ENCODE measurements at places on chromosomes 12 and 14.

GRCh38 chr14:103317976-103318580, 16.0 kb upstream of the EIF5 start:
- no peak for DNase-seq

DNA sequence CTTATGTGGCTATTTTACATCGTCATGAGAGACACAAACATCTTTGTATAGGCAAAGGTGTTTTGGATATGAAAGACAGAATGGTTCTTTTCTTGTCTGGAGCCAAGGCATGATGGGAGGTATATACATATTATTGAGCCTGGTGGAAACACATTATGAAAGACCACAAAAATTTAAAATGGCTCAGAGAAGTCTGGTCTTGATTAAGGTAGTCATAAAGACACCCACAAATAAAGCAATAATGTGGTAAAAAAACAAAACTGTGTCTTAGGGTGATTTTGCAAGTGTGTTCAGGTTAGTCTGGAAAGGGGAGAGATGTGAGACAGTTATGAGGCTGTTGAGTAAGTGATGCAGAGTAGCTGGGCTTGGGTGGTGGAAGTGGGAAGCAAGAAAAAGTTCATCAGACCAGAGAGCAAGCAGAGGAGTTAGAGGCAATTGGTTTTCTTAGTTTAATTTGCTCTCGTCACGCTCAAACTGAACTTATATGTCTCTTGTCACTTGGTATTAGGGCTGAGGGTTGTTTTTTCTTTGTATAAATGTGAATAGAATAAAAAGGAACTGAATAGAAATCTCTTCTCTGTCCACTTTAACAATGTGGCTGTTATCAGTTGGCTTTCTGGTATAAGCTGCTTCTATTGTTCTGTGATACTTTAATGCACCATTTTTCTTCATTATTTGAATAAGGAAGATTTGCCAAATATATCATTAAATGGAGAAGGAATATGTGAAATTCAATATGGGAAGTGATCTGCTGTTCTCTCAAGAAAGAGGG, 115.0 kb downstream of the AKAP6 start:
- no peak for DNase-seq

DNA sequence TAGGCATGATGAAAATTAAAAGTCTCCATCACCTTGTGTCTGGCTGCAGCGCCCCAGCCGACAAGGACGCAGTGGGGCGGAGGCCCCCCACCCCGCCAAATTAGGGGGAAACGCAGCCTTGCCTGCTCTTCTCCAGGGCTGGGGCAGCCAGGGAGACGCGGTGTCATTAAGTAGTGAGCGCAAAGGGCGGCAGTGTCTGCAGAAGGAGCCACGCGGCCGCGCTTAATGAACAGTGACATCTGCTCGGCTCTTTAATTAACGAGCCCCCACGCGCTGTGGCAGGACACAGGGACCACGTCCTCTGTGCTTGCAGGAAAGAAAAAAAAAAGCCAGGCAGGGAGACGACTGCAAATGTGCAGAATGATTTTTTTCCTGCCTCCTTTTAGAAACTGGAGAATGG, 93.4 kb upstream of the NCOR2 start:
- DNase-seq: no peak

GRCh38 chr12:76256904-76257303, 91.3 kb downstream of the BBS10 start:
- no peak for DNase-seq

DNA sequence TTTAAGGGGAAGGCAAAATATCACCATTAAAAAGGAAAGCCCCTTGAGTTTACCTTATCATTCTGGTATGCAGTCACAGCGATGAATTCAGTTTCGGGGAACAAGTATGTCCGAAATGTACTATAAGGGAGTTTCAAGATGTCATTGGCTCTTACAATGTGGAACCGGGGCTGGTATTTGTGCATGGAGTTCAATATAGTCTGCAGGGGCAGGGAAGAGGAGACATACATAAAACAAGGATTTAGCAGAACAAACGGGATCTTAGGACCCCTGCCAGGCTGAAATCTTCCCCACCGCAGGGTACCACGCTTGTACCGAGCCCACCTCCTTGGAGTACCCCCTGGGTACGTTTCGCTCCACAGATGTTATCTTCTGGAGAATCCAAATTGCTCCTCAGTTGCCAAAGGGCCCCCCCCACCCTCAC, 4.5 kb downstream of the TBX3 start:
- DNase-seq: no peak

DNA sequence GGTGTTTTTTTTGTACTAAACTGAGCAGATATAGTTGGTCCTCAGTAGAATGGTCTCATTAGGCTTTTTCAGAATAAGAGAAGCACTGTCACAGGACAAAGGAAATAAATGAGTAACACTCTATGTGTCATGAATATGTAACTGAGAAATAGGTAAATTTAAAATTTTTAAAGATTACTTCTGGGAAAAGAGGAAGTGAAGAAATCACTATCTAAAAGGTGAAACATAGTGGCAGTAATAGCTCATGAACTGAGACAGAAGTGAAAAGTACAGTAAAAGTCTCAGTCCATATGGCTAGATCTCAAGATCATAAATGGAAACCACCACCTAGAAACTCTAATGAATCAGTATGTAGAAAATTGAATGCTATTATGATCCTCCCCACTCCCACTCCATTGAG, 89.3 kb upstream of the TTC7B start:
- no peak for DNase-seq

GRCh38 chr14:49982082-49982481, 89.2 kb downstream of the ARF6 start:
- no peak for DNase-seq

DNA sequence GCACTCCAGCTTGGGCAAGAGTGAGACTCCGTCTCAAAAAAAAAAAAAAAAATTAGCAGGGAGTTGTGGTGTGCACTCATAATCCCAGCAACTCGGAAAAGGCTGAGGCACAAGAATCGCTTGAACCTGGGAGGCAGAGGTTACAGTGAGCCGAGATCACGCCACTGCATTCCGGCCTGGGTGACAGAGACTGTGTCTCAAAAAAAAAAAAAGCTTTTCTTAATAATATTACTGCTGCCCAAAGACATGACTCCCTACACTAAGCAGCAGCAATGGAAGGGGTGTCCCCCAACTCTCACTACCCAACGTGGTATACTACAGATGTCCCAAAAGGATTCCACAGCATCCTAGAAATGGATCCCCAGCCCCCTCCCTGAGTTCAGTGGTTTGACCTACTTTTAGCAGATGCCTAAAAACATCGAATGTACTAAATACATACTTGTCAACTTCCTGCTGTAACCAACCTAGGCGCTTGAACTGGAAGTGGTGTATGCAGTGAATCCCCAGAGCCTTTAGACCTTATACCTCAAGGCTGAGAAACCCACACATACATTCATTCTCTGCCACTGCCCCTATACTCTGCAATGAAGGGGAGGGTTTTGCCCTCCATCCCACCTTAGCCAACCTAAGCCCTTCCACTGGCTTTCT, 8.5 kb upstream of the FKBP11 start:
- no peak for DNase-seq

DNA sequence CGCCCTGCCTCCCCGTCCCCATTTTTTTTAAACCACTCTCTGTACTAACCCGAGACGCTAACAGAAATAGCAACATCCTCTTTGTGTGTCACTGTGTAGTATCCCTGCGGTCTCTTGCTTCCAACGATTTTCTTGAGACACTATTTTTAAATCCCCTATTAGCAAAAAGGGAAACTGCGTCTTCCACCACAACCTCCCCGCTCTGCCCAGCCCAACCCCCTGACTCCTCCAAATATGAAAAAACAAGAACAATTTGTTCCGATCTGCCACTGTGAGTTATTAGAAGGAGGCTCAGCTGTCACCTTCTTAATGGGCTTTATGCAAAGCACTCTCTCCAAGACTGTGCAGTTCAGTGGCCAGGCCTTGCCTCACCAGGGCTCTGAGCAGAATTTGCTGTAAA, 76.3 kb downstream of the MAP1LC3B2 start:
- no peak for DNase-seq

DNA sequence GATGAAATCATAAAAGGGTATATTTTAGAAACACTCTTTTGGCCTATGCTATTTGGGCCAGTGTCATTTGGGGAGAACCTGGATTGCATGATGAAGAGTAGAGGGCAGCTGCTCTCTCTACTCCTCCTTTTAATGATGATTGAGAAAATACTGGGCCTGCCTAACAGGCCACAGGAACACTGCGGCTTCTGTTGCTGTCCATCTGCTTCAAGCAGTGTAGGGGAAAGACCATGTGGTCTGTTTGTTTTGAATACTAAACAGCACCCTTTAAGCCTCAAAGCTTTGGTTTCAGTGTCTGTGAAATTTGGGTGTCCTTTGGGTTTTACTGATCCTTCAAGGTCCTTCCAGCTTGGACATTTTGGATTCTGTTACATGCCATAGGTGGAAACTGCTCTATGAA, 78.0 kb downstream of the TTC6 start:
- DNase-seq: no peak

- no peak for DNase-seq
These were observed 134.9 kb upstream of the IFNG-AS1 start for GRCh38 chr12:67854351-67854750.

GRCh38 chr12:2259369-2259768, 206.6 kb downstream of the CACNA1C start:
- DNase-seq: no peak

- DNase-seq: peak; percentile 75
These were observed at the start of gene CCDC177 for GRCh38 chr14:69574263-69574953. Gene CCDC177 (minus strand): TSS chr14:69574871. CDS start chr14:69573622, 1,249 bp downstream.

DNA sequence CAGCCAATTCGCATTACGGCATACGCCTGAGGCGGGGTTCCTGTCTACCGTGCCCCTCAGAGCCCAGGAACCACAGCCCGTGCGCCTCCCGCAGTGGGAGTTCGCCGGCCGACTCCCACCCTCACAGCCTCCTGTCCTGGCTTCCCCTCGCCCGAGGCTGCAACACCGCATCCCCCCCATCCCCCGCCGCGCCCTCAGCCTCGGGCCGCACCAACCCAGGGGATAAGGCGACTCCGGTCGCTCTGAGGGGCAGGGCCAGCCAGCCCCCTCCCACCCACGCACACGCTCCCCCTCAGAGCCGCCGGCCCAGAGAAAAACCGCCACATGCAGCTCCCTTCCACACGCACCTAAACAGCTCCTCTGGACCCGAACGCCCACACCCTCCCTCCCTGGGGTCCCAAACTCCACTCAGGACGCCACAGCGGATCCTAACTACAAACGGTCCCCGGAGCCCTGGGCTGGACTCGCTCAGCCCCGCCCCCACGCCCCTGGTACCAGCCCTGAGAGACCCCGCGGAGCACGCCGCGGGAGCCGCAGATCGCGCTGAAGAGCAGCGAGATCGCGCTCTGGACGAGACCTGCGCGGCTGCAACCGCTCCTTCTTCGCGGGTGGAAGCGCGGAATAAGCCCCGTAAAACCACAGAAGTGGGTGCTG, at the start of gene C14orf39:
C14orf39 (minus strand) TSS at position 466 of the 654 bp plus-strand sequence. CDS start 985 bp downstream, outside the sequence.
- DNase-seq: peak; percentile 21
